ENCODE measurements at places on chromosomes 5 and 9.

GRCh38 chr9:33146298-33146697 lies 20.8 kb downstream of the B4GALT1 start:
- no peak for DNase-seq

GRCh38 chr5:59025734-59026133 lies 442.9 kb downstream of the RAB3C start:
- DNase-seq, result no peak

- DNase-seq, result no peak
Measured at GRCh38 chr9:75039009-75039408, 10.9 kb upstream of the CARNMT1 start.

- no peak for DNase-seq
Measured at GRCh38 chr5:89470658-89471057, 587.7 kb upstream of the MEF2C start.

- DNase-seq, result no peak
Measured at GRCh38 chr5:165508861-165509260, 2003.4 kb downstream of the MAT2B start.

DNA sequence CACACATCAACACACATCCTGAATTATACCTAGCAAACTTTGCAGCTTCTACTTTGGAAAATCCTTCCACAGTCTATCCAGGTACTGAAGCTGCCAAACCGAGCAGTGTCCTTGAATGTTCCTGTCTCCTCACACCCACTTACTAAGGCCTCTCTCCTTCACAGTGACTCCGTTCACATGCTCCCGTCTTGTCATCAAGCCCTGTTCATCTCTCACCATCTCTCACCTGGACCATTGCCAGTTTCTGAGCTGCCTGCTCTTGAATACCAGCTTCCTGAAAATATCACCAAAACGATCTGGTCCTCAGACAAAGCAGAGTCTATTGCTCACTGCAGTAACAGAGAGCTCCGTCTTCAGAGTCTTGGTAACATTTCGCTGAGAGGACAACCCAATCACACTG lies 57.4 kb downstream of the GCNT1 start:
- no peak for DNase-seq
